ENCODE measurements at places on chromosomes 16 and 17.
A peak's percentile ranks its signal among the peaks of the same experiment; 100 is the strongest.

GRCh38 chr17:38333635-38334295 is 10.0 kb downstream of the GPR179 start:
- DNase-seq = peak; percentile 20

DNA sequence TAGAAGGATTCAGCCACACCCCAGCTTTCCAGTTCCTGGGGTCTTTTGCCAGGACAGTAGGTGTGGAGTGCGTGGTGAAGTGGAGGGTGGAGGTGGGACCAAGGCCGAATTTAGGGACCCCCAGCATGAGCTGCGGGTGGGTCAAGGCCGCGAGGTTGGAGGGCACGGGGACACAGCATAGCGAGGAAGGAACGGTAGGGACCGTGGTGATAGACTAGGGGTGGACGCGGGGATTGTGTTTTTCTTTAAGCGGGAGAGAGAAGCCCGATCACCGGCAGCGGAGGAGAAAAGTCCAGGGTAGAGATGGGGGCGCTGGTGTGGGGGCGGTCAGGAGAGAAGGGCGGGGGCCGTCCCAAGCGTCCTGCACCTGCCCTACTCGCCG is 261 bp upstream of the B4GALNT2 start:
- DNase-seq = no peak

GRCh38 chr16:2077696-2078095 is 29.9 kb downstream of the TSC2 start:
- DNase-seq = no peak

DNA sequence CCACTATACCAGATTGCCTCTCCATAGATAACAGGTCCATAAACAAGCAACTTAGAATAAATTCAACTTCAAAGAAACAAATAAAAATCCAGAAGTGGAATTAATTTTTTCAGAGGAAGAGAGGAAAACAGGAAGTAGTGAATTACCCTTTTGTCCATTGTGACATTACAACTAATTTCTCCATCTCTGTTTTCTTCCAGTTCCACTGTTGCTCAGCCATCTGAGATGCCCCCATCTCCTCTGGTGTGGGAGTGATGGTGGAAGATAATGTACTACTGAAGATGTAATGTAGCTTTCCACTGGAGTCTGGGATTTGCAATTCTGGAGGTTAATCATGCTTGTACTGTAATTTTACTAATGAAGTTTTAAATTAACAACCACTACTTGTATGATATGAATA is 124.6 kb upstream of the TMEM97 start:
- no peak for DNase-seq
